H9 (cell line): ENCODE measurements at places on chromosomes 2 and 18. TPM values are rescaled to one million over a fixed set of nuclear protein-coding genes. Genes with fewer than 3 reads are reported as not detected.

DNA sequence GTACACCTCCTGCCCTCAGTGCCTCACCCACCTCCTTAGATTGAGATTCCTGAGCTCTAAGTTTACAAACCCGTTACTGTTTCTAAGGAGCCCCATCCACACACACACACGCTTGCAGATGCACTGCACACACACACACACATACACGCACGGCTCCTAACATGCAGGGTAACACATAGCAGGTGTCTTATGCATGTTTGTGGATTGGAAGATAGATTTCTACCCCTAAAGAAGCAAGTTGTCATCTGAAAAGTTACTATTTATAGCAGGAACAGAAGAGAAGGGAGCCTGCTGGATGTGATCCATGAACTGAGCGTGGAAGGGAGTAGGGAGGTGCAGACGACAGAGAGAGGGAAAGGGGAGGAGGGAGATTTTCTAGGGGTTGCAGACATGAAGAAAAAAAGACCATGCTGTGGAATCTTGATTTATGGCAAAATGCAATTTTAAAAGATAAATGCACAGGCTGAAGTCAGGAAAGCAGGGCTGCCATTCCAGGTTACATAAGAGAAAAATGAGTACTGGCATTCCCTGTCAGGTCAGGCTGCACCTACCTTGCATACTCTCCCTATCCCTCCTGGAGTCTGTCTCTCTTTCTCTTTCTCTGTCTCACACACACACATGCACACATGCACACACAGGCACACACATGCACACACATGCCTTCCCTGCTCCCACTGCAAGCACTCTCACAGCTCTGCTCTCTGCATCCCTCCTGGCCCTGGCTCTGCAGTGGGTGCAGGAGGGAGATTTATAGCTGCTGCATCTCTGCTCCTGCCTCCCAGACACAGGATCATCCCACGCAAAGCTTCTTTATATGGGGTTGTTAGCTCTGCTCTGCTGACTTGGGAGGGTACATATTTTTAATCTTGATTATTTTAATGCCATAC lies 192.6 kb upstream of the MYT1L start:
- no peak overlapping the region for H3K27ac ChIP-seq
- no peaks in the 10 kb centered on the region for H3K4me1 ChIP-seq
- no peaks in the 10 kb centered on the region for H3K36me3 ChIP-seq
- H3K27me3 ChIP-seq, result no peaks in the 10 kb centered on the region
- no peak overlapping the region for H3K4me3 ChIP-seq
- DNase-seq, result no peak

DNA sequence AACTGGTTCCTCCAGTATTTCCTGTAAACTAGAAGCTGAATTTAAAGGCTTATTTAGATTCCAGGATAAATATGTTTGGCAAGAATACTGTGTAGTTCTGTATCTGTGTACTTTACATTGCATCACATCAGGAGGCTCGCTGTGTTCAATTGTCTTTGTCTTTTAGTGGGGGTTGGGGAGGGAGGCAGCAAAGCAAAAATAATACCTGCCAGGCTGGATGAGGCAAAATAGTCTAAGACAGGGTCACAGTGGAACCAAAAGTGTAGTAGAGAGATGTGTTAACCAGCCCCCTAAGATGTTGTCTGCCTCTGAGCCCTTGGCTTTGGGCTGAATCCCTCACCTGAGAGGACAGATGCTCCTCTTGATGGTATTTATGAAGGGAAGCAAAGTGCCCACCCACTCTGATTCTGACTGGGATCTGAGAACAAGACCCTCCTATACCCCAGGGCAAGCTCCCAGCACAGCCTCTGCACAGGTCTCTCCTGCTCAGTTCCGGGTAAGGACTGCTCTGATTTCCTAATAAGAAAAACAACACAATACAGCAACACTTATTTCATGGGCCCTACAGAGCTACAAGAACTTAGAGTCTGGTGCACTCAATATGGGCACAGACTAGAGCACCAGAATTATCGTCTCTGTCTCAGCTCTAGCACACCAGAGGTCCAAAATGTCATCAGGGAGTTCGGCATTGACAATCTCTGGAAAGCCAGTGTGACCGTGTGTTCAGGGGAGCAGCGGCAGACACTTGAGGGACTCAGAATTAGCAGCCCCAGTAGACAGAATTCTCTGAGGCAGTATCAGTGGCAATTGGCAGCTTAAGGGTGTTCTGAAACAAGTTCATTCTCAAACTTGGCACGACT lies 7.2 kb upstream of the AFTPH start:
- no peak overlapping the region for H3K4me3 ChIP-seq
- DNase-seq, result no peak
- H3K27me3 ChIP-seq, result no peaks in the 10 kb centered on the region
- H3K36me3 ChIP-seq, result peaks cover 7% of the 10 kb centered on the region; the same call in 1 of the 2 replicates
- H3K4me1 ChIP-seq, result no peaks in the 10 kb centered on the region
- no peak overlapping the region for H3K27ac ChIP-seq

- no peaks in the 10 kb centered on the region for H3K4me1 ChIP-seq
- H3K27ac ChIP-seq, result no peak overlapping the region
- no peak overlapping the region for H3K4me3 ChIP-seq
- no peaks in the 10 kb centered on the region for H3K36me3 ChIP-seq
- no peak for DNase-seq
- no peaks in the 10 kb centered on the region for H3K27me3 ChIP-seq
Observed at GRCh38 chr18:26502823-26503222, 45.5 kb downstream of the KCTD1 start.

DNA sequence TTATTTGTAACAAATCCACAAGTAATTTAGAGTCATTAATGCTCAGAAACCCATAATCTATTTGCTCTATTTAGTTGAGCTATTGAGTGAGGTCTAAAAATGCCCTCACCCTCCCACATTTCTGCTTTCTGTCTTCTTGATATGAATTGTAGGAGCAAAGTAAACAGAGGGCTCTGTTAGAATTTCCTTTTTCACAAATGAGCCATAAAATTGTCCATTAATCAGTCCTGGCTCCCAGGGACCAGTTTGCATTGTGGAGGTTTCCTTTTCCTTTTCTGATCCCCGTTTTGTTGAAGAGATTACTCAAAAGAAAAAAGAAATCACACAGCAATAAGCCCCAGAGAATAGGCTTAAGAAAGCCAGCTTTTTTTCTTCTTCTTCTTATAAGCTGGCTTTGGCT lies 476.7 kb downstream of the EPHA4 start:
- no peak for DNase-seq
- H3K36me3 ChIP-seq, result no peaks in the 10 kb centered on the region
- no peaks in the 10 kb centered on the region for H3K27me3 ChIP-seq
- no peak overlapping the region for H3K27ac ChIP-seq
- H3K4me3 ChIP-seq, result no peak overlapping the region

- no peaks in the 10 kb centered on the region for H3K36me3 ChIP-seq
- no peak for DNase-seq
- no peak overlapping the region for H3K27ac ChIP-seq
- H3K27me3 ChIP-seq, result no peaks in the 10 kb centered on the region
Observed at GRCh38 chr2:118246726-118247125, 158.5 kb downstream of the INSIG2 start.

GRCh38 chr18:23703057-23703986 lies 14.1 kb downstream of the LAMA3 start:
- no peaks in the 10 kb centered on the region for H3K4me1 ChIP-seq
- DNase-seq, result no peak
- no peaks in the 10 kb centered on the region for H3K27me3 ChIP-seq
- no peaks in the 10 kb centered on the region for H3K36me3 ChIP-seq

DNA sequence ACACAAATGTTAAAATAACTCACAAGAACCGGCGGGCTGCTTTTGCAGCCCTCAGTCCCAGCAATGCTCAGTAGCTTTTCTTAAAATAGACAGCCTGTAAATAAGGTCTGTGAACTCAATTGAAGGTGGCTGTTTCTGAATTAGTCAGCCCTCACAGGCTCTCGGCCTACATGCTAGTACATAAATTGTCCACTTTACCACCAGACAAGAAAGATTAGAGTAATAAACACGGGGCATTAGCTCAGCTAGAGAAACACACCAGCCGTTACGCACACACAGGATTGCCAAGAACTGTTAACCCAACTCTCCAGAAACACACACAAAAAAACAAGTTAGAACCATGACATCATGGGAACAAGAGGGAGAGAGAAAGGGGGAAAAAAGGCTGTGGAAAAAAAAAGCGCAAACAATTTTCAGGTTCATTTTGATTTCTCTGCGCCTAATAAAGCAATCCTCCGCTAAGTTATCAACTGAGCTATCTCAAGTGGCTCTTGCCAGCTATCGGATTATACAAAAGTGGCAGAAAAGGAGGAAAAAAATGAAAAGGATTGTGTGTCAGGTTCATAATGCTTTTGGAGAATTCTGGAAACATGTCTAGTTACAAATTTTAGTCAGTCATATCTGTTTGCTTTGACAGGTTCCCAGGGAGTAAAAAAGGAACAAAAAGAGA lies 89.1 kb downstream of the ZEB2 start:
- H3K36me3 ChIP-seq, result 0 out of 3 replicates have a peak, but pooled peaks cover 1% of the 10 kb centered on the region
- no peaks in the 10 kb centered on the region for H3K4me1 ChIP-seq
- no peak overlapping the region for H3K4me3 ChIP-seq
- no peak for DNase-seq

DNA sequence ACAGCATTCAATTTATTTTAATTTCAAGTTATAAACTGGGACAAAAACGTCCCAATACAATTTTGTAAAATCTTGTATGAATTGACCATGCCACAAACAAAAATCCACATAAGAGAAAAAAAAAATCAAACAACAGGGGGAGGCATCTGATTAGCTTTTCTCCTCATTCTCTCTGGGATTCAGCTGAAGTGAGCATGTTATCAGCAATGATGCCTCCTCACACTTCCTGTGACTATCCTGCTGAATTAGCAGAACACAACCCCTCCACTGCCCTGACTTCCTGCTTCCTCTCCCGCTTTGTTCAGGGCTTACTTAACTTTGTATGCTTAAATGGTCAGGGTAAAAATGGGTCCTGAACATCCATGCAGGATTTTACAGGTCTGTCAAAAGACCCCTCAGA lies 132.2 kb upstream of the ITGB6 start:
- no peak overlapping the region for H3K4me3 ChIP-seq
- no peaks in the 10 kb centered on the region for H3K36me3 ChIP-seq
- H3K27me3 ChIP-seq, result no peaks in the 10 kb centered on the region
- H3K27ac ChIP-seq, result no peak overlapping the region
- DNase-seq, result no peak

CCDC148 gene
- 1.1 and 1.5 TPM in 2 replicates for total RNA-seq

ZNF396 gene
- total RNA-seq, result 0.94 and 1.2 TPM in 2 replicates

MAPRE3 gene
- total RNA-seq, result 1.9 and 2.0 TPM in 2 replicates

ALPI gene
- not detected in 2 replicates for total RNA-seq

TTN gene
- 0.59 and 0.70 TPM in 2 replicates for total RNA-seq
